Suprapubic skin (tissue), 4 donors: ENCODE measurements at places on chromosomes 4 and X. TPM values are rescaled to one million over a fixed set of nuclear protein-coding genes. Genes with fewer than 3 reads are reported as not detected.

Gene DDX53
- not detected for total RNA-seq

Gene NUDT10
- total RNA-seq, result 2.8 TPM

DNA sequence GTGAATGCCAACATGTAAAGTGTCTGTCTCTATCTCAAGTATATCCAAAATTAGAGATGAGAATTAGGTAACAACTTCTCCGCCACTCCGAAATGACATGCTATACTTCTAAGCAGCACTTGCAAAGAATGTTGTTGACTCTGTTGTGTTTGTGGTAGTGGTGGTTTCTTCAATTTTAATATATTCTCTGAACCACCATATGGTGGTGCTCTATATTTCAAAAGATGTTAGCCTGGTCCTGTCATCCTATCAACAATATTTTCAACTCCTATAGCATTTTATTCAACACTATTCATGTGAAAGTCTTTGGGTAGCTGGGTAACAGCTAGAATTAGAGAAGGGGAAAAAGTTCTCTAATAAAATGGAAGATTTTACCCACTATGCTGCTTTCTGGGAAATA, 1622.8 kb upstream of the IGFBP7 start:
- no peak overlapping the region for H3K4me3 ChIP-seq
- no peak for DNase-seq
- no peaks in the 10 kb centered on the region for H3K4me1 ChIP-seq

Gene NAP1L5
- total RNA-seq, result 1.1 TPM

Gene PASD1
- not detected for total RNA-seq

DNA sequence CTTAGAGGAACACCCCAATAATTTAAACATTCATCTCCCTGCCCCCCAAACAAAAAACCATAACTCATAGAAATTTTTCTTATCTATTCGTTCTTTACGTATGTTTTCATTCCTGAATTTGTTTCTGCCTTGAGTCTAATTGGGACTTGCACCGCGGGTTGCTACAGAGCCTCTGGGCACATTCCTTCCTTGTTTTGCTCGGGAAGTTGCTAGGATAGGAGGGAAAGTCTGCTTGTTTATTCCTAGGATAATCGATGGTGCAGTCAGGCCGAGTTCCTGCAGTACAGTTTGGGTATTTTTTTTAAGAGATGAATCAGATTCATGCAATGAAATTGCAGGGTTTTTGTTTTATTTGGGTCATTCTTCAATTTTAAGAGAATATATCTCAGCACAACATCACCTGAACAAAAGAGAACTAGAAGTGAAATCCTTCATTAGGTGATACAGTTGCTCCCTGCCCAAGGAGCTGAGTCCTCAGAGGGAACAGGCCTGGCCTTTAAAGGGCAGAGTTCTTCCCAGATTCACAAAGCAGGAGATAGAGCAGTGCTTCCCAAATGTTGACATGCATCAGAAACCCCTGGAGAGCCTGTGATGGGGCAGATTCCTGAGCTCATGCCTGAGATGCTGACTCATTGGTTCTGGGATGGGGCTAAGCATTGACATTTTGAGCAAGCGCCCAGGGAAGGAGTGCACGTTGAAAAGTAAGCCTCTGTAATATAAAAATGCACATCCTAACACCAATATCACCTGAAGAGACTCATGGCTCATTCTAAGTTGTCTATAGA, 114.9 kb upstream of the FAM9B start:
- H3K36me3 ChIP-seq, result no peaks in the 10 kb centered on the region
- H3K4me3 ChIP-seq, result no peak overlapping the region
- no peak for DNase-seq
- H3K4me1 ChIP-seq, result no peaks in the 10 kb centered on the region
- H3K27me3 ChIP-seq, result no peaks in the 10 kb centered on the region
- H3K27ac ChIP-seq, result peak overlapping the region; percentile 60

DNA sequence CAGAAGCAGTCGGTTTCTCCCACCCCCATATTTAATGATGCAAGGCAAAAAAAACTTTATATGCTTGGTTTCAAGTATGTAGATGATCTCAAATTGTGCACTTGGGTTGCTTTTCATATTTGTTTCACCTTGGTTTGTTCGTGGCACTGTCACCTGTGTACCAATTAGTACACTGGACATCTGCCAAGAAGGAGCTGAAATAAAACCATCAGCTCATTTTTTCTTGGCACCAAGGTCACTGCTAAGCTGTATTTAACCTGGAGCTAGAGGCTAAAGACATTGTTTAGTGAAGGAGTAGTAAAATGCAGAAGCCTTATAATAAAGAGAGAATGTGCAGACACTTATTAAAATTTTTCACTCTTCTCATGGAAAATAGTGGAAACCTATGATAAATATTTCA, 430.8 kb downstream of the ARHGAP24 start:
- no peak for DNase-seq
- H3K36me3 ChIP-seq, result no peaks in the 10 kb centered on the region
- H3K4me3 ChIP-seq, result no peak overlapping the region
- H3K27me3 ChIP-seq, result no peaks in the 10 kb centered on the region
- no peak overlapping the region for H3K27ac ChIP-seq

GRCh38 chr4:33357121-33357520, 2637.0 kb downstream of the PCDH7 start:
- DNase-seq, result no peak
- no peaks in the 10 kb centered on the region for H3K4me1 ChIP-seq
- H3K27me3 ChIP-seq, result no peaks in the 10 kb centered on the region

Gene LANCL3
- 1.8 TPM for total RNA-seq

GRCh38 chr4:154877110-154877760, 96.2 kb downstream of the RBM46 start:
- DNase-seq, result no peak
- no peak overlapping the region for H3K27ac ChIP-seq
- H3K4me3 ChIP-seq, result no peak overlapping the region
- H3K4me1 ChIP-seq, result no peaks in the 10 kb centered on the region
- no peaks in the 10 kb centered on the region for H3K27me3 ChIP-seq

GRCh38 chr4:145740806-145741205, 60.9 kb downstream of the C4orf51 start:
- no peaks in the 10 kb centered on the region for H3K36me3 ChIP-seq
- no peak for DNase-seq
- H3K4me3 ChIP-seq, result no peak overlapping the region
- no peak overlapping the region for H3K27ac ChIP-seq
- no peaks in the 10 kb centered on the region for H3K27me3 ChIP-seq
- H3K4me1 ChIP-seq, result peaks cover 12% of the 10 kb centered on the region

DNA sequence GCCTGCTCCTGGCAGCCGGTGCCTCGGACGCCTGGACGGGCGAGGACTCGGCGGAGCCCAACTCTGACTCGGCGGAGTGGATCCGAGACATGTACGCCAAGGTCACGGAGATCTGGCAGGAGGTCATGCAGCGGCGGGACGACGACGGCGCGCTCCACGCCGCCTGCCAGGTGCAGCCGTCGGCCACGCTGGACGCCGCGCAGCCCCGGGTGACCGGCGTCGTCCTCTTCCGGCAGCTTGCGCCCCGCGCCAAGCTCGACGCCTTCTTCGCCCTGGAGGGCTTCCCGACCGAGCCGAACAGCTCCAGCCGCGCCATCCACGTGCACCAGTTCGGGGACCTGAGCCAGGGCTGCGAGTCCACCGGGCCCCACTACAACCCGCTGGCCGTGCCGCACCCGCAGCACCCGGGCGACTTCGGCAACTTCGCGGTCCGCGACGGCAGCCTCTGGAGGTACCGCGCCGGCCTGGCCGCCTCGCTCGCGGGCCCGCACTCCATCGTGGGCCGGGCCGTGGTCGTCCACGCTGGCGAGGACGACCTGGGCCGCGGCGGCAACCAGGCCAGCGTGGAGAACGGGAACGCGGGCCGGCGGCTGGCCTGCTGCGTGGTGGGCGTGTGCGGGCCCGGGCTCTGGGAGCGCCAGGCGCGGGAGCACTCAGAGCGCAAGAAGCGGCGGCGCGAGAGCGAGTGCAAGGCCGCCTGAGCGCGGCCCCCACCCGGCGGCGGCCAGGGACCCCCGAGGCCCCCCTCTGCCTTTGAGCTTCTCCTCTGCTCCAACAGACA, 4.4 kb downstream of the SOD3 start:
- no peak overlapping the region for H3K27ac ChIP-seq
- peaks cover 4% of the 10 kb centered on the region for H3K27me3 ChIP-seq
- peaks cover 31% of the 10 kb centered on the region for H3K4me1 ChIP-seq
- DNase-seq, result peak; percentile 72

DNA sequence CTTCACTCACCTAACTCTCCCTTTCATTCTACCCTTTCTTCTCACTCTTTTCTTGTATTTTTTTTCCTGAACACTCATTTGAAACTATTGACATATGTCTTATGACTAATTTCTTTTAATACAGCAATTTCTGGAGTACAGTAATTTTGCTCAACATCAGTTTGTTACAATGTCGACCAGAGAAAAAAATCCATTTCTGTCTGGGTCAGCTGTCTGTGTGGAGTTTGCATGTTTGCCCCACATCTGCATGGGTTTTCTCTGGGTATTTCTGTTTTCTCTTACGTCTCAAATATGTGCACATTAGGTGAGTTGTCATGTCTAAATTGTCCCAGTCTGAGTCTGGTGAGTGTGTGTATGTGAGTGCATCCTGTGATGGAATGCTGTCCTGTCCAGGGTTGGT, 294.8 kb downstream of the HS3ST1 start:
- no peak overlapping the region for H3K27ac ChIP-seq
- H3K4me3 ChIP-seq, result no peak overlapping the region
- H3K36me3 ChIP-seq, result no peaks in the 10 kb centered on the region
